ENCODE measurements at places on chromosomes 2 and 18. TPM values are rescaled to one million over a fixed set of nuclear protein-coding genes. Genes with fewer than 3 reads are reported as not detected.

Gene DES
- total RNA-seq, result not detected

Gene TMEM182
- 2.1 TPM for total RNA-seq

Gene RPRM
- 0.20 TPM for total RNA-seq

Gene PLB1
- total RNA-seq, result 0.75 TPM

Gene ICA1L
- total RNA-seq, result 5.4 TPM

Gene MFSD6
- total RNA-seq, result 45.8 TPM

Gene MFF
- 74.9 TPM for total RNA-seq

Gene SPIRE1
- 10.9 TPM for total RNA-seq

Gene SEPTIN10
- 0.13 TPM for total RNA-seq

GRCh38 chr2:19312949-19313348, 45.5 kb downstream of the OSR1 start:
- H3K27ac ChIP-seq, result no peak overlapping the region
- H3K4me1 ChIP-seq, result no peaks in the 10 kb centered on the region
- no peak for DNase-seq
- H3K27me3 ChIP-seq, result no peaks in the 10 kb centered on the region
- no peak overlapping the region for H3K4me3 ChIP-seq

DNA sequence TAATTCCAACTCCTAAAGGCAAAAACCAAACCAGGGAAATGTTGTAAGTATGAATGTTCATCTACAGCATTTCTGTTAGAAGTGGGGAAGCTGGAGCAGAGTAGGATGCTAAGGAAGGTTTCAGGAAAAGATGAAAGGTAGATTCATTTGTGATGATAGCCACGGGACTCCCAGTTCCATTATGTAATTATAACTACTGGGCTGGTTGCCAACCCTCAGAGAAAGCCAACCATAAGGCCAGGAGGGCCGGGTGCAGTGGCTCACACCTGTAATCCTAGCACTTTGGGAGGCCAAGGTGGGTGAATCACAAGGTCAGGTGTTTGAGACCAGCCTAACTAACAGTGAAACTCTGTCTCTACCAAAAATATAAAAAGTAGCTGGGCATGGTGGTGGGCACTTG, 288.9 kb upstream of the ETAA1 start:
- no peak overlapping the region for H3K4me3 ChIP-seq
- no peak for DNase-seq
- H3K27ac ChIP-seq, result no peak overlapping the region
- H3K27me3 ChIP-seq, result no peaks in the 10 kb centered on the region
- H3K4me1 ChIP-seq, result no peaks in the 10 kb centered on the region
- no peaks in the 10 kb centered on the region for H3K36me3 ChIP-seq

DNA sequence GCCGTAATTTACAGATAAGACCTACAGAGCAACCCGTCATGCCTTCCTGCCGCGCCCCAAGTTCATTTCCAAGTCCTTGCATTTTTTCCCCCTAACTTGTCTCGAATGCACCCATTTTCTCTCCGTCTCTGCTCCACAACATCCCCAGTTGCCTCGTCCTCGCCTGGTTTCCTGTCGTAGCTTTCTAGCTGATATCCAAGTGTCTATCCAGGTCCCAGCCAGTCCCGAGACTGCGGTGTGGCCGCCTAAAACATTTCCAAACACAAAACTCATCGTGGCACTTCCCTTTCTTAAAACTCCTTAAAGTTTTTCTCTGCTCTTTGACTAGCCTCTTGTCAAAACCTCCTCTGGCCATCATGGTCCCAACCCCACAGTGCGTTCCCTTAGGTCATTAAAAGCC, 1.2 kb upstream of the BARD1 start:
- peaks cover 14% of the 10 kb centered on the region for H3K27me3 ChIP-seq
- H3K27ac ChIP-seq, result peak overlapping the region; percentile 69
- peaks cover 7% of the 10 kb centered on the region for H3K36me3 ChIP-seq
- H3K4me1 ChIP-seq, result peaks cover 38% of the 10 kb centered on the region
- no peak for DNase-seq

GRCh38 chr2:157376041-157376440, 50.4 kb upstream of the ERMN start:
- H3K4me3 ChIP-seq, result no peak overlapping the region
- H3K27me3 ChIP-seq, result no peaks in the 10 kb centered on the region
- peaks cover 27% of the 10 kb centered on the region for H3K36me3 ChIP-seq

DNA sequence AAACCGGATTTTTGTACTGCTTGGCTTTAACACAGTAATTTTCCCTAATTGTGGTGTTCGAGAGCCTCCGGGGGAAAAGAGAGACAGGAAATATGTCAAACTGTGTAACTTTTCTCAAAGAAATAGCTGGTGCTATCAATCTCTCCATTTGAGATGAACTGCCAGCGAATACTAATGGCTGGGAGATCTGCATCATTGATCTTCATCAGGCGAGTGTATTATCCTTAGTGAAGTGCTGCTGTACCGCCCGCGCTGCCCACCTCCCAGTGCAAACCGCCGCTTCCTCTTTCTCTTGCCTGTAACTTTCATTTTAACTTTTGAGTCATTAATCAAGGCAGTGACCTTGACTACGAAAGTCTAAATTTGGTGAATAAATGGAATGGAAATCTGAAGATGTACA, 246.1 kb upstream of the ST6GAL2 start:
- no peak overlapping the region for H3K27ac ChIP-seq
- H3K27me3 ChIP-seq, result no peaks in the 10 kb centered on the region
- no peak for DNase-seq
- no peaks in the 10 kb centered on the region for H3K4me1 ChIP-seq

- H3K4me3 ChIP-seq, result no peak overlapping the region
- DNase-seq, result no peak
Observed at GRCh38 chr2:180359522-180360282, 352.6 kb upstream of the CWC22 start.

DNA sequence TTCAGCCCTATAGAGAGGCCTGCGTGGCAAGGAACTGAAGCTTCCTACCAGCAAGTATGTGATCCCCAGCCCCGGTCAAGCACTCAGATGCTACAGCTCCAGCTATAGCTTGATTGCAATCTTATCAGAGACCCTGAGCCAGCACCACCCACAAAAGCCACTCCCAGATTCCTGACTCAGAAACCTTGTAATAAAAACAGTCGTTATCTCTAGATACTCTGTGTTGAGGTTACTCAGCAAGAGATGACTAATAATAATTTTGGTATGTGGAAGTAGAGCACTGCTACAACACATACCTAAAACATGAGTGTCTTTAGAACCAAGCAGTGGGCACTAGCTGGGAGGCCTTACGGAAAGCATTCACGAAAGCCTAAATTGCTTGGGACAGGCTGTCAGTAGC, 216.9 kb downstream of the UXS1 start:
- no peaks in the 10 kb centered on the region for H3K27me3 ChIP-seq
- H3K27ac ChIP-seq, result no peak overlapping the region
- no peak for DNase-seq
- H3K4me3 ChIP-seq, result no peak overlapping the region
- no peaks in the 10 kb centered on the region for H3K4me1 ChIP-seq
- H3K36me3 ChIP-seq, result no peaks in the 10 kb centered on the region

- no peaks in the 10 kb centered on the region for H3K36me3 ChIP-seq
- DNase-seq, result no peak
Observed at GRCh38 chr2:4965556-4966320, 726.4 kb upstream of the SOX11 start.

GRCh38 chr2:172430678-172431077, 3.3 kb downstream of the ITGA6 start:
- H3K4me1 ChIP-seq, result peaks cover 74% of the 10 kb centered on the region
- no peak for DNase-seq
- H3K4me3 ChIP-seq, result no peak overlapping the region
- peaks cover 13% of the 10 kb centered on the region for H3K36me3 ChIP-seq

GRCh38 chr2:105140240-105140568, 101.3 kb upstream of the GPR45 start:
- DNase-seq, result no peak
- H3K27me3 ChIP-seq, result peaks cover 21% of the 10 kb centered on the region
- no peak overlapping the region for H3K4me3 ChIP-seq
- no peaks in the 10 kb centered on the region for H3K36me3 ChIP-seq

- H3K36me3 ChIP-seq, result no peaks in the 10 kb centered on the region
- H3K27me3 ChIP-seq, result peaks cover 79% of the 10 kb centered on the region
- H3K27ac ChIP-seq, result no peak overlapping the region
- H3K4me1 ChIP-seq, result no peaks in the 10 kb centered on the region
- no peak for DNase-seq
- no peak overlapping the region for H3K4me3 ChIP-seq
Observed at GRCh38 chr2:176149481-176149938, 1.8 kb upstream of the HOXD4 start.

GRCh38 chr2:217326238-217327022, 466.6 kb upstream of the TNP1 start:
- peaks cover 2% of the 10 kb centered on the region for H3K36me3 ChIP-seq
- DNase-seq, result no peak

GRCh38 chr18:55390898-55391297, 197.1 kb downstream of the TCF4 start:
- no peak overlapping the region for H3K27ac ChIP-seq
- no peak for DNase-seq
- H3K4me1 ChIP-seq, result no peaks in the 10 kb centered on the region
- no peak overlapping the region for H3K4me3 ChIP-seq
- H3K36me3 ChIP-seq, result no peaks in the 10 kb centered on the region

DNA sequence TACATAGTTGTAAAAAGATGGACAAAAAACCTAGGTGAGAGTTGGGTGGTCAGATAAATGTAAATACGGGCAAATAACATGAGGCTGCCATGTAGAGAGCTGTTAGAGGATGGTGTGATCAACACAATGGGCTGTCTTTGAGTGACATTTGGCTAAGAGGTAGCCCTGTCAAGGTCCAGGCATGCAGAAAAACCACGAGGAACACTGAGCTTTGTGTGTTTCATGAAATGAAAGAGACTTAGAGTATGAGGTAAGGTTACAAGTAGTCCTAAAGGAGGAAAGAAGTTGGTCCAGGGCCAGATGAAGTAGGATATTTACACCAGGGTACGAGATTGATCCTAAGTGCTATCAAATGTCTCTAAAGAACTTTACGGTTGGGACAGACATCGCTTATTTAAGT, 160.9 kb downstream of the RDH14 start:
- no peaks in the 10 kb centered on the region for H3K36me3 ChIP-seq
- H3K4me1 ChIP-seq, result no peaks in the 10 kb centered on the region
- DNase-seq, result no peak
- H3K27me3 ChIP-seq, result peaks cover 6% of the 10 kb centered on the region

DNA sequence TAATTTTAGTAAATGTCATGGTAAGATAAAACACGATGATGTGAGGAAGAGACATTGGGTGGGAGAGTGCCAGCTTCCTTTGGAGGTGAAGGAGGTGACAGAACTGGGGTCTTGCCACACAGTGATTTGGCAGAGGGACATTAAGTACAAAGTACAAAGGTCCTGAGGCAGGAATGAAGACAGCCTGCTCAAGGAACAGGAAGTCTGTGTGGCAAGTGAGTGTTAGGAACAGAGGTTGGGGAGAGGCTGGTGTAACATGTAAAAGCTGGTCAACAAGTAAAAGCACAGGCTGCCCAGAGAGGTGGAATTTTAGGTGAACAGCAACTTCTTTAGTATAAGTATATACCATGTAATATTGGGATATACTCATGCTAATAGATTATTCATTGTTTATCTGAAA, 73.1 kb downstream of the INPP5D start:
- peaks cover 27% of the 10 kb centered on the region for H3K4me1 ChIP-seq
- H3K27ac ChIP-seq, result no peak overlapping the region
- peaks cover 56% of the 10 kb centered on the region for H3K36me3 ChIP-seq
- no peak overlapping the region for H3K4me3 ChIP-seq

GRCh38 chr2:147818741-147819140, 26.1 kb upstream of the ACVR2A start:
- H3K27me3 ChIP-seq, result peaks cover 15% of the 10 kb centered on the region
- H3K27ac ChIP-seq, result no peak overlapping the region
- no peak for DNase-seq
- no peaks in the 10 kb centered on the region for H3K36me3 ChIP-seq
- no peak overlapping the region for H3K4me3 ChIP-seq

DNA sequence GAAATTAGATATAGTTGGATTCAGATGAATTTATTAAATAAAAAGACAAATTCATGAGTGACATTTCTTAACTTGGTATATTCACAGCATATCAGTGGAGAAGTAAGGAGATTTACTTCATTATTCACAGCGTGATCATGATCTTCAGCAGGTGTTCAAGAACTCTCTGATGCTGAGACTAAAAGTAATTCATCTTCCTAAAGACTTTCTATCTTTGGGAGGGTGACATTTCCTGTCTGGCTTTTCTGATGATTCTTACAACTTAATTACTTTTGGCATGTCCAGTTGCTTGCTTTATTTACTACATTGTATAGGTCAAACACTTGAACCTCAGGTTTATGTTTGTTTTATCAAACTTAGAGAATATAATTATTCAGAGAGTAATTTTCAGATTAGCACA, 224.6 kb downstream of the PLCL1 start:
- no peak overlapping the region for H3K27ac ChIP-seq
- H3K27me3 ChIP-seq, result peaks cover 2% of the 10 kb centered on the region
- DNase-seq, result no peak
- H3K4me1 ChIP-seq, result no peaks in the 10 kb centered on the region
- H3K4me3 ChIP-seq, result no peak overlapping the region

GRCh38 chr18:61797696-61798590, 94.9 kb downstream of the RNF152 start:
- DNase-seq, result no peak
- H3K4me3 ChIP-seq, result no peak overlapping the region
- H3K27ac ChIP-seq, result no peak overlapping the region
- H3K36me3 ChIP-seq, result no peaks in the 10 kb centered on the region
- H3K27me3 ChIP-seq, result peaks cover 6% of the 10 kb centered on the region
- H3K4me1 ChIP-seq, result no peaks in the 10 kb centered on the region

- H3K36me3 ChIP-seq, result no peaks in the 10 kb centered on the region
- no peaks in the 10 kb centered on the region for H3K4me1 ChIP-seq
- H3K27me3 ChIP-seq, result no peaks in the 10 kb centered on the region
- no peak for DNase-seq
- H3K4me3 ChIP-seq, result no peak overlapping the region
Observed at GRCh38 chr2:208373460-208374089, 33.0 kb upstream of the PTH2R start.

DNA sequence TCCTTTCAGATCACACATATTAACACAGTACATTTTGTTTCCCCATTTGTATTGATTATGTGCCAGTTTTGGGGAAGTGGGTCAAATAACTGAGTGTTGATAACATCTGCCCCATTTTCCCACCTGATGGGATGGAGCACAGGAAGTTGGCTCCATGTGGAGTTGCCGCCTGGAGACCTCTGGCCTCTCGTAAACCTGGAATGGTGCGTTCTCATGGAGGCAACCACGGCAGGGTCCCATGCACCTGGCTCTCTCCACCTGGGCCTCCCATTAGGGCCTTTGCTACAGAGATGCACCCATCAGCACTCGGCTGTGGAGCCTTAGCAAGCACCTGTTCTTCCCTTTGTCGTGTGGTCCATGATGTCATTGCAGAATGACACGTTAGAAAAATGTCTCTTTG, 130.6 kb downstream of the MBP start:
- H3K4me3 ChIP-seq, result no peak overlapping the region
- peaks cover 2% of the 10 kb centered on the region for H3K27me3 ChIP-seq
- H3K4me1 ChIP-seq, result peaks cover 31% of the 10 kb centered on the region
- no peak for DNase-seq
- H3K27ac ChIP-seq, result no peak overlapping the region

- H3K27ac ChIP-seq, result no peak overlapping the region
- H3K27me3 ChIP-seq, result no peaks in the 10 kb centered on the region
- H3K4me1 ChIP-seq, result no peaks in the 10 kb centered on the region
- no peak overlapping the region for H3K4me3 ChIP-seq
- no peaks in the 10 kb centered on the region for H3K36me3 ChIP-seq
Observed at GRCh38 chr18:38074298-38074876, 508.8 kb upstream of the CELF4 start.
